ENCODE measurements at places on chromosomes 6 and 20.

- DNase-seq: no peak
Observed at GRCh38 chr6:79538106-79538971, 1.1 kb upstream of the LCA5 start.

DNA sequence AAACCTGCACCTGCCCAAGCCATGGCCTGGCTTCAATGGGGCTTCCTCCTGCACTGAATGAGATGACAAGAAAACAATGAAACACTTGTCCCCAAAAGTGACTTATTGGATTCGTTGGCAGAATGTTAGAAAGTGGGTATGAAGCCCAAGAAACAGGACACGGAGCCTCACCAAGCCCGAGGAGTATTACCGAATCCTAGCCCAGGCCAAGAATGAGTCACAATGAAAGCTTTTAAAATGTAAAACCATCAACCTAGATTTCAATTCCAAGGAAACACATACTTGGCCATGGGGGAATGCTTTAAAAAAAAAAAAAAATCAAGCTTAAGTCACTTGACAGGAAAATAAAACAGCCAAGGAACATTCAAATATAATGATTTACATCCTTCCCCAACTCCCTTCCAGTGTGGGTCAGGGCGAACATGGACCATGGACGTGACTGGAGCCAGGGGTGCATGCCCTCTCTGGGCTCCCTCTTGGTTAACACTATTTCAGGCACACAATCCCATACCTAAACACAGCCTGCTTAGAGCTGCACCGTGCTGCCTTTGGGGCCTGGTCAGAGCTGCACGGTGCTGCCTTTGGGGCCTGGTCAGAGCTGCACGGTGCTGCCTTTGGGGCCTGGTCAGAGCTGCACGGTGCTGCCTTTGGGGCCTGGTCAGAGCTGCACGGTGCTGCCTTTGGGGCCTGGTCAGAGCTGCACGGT, 3.1 kb upstream of the STX16 start:
- no peak for DNase-seq

DNA sequence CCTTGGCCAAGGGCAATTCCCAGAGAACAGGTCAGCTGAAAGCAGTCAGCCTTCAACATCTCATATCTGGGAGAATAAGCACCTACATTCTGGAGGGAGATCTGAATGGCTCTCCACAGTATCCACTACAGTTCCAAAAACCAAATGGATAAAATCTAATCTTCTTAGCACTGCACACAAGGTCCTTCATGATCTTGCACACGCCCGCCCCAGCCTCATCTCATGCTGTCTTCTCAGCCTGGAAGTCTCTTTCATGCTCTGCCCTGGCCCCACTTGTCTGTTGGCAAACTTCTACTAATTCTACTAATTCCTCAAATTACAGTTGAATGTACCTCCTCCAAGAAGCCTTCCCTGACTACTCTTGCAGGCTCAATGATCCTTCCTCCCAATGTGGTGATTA, 1.8 kb upstream of the TTBK1 start:
- no peak for DNase-seq

DNA sequence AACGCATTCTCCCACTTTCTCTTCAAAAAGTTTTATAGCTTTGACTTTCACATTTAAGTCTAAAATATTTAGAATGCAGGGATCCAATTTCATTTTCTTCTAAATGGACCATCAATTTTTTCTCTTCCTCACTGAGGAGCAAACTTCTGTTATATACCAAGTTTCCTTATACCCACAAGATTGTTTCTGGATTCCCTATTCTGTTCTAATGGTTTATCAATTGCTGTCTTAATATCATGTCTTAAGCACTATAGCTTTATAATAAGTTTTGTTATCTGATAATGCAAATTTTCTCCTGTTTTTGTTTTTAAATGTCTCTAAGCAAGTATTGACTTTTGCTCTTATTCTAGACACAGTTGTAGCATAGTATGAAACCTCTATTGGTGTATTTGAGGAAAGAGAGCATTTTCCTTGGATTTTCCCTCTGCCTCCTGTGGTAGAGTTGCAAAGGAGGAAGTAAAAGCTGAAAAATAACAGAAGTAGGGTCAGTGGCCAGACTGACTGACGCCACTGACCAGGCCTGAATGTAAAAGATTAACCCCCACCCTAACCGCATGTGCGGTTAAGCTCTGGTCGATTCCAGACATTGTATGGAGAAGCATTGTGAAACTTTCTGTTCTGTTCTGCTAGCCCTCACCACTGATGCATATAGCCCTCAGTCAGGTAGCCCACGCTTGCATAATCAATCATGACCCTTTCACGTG, 40.3 kb downstream of the GPX5 start:
- DNase-seq: no peak

DNA sequence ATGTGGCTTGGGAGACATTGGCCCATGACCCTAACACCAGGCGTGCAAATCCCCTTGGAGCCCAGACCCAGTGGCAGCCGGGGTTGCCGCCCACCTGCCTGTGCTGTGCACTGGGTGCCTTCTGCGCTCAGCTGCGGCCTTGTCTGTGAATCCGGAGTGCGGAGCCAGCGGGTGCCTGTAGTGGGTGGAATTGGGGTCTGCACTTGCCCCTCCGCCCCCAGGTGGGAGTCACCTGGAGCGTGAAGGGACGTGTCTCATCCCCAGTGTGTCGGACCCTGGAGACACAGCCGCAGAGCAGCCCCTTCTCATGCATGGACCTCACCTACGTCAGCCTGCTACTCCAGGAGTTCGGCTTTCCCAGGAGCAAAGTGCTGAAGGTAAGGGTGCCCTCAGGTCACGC, 22.9 kb upstream of the PYGB start:
- DNase-seq: no peak

GRCh38 chr6:46901882-46902314, 19.8 kb downstream of the ADGRF5 start:
- DNase-seq: no peak

DNA sequence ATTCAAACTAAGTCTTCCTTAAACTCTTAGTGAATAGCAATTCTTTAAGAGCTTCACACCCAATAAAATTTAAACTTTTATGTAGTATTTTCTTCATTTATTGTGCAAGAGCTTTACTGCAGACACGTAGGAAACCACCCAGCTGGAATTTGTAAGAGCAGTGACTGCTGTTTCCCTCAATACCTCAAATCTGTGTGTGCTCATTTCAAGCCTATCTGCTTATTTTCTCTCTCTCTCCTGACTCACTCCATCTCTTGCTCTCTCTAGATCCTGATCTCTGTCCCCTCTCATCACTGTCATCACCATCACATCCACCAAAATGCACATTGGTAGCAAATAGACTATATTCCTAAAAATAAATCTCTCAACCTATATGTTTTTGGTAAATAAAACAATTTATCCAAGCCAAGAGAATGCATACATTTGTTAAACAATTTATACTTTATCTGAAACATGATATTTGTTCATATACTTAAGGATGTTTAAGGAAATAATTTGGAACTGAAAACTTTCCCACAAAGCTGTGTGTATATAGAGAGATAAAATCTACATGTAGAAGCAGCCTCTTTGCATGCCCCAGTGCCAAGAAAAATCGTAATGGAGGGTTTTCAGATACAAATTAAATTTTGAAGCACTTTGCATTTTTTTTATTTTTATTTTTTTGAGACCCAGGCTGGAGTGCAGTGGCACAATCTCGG, 273.0 kb downstream of the TFAP2A start:
- DNase-seq: no peak

- DNase-seq: no peak
Observed at GRCh38 chr6:116500969-116501433, 10.4 kb upstream of the CALHM5 start.

DNA sequence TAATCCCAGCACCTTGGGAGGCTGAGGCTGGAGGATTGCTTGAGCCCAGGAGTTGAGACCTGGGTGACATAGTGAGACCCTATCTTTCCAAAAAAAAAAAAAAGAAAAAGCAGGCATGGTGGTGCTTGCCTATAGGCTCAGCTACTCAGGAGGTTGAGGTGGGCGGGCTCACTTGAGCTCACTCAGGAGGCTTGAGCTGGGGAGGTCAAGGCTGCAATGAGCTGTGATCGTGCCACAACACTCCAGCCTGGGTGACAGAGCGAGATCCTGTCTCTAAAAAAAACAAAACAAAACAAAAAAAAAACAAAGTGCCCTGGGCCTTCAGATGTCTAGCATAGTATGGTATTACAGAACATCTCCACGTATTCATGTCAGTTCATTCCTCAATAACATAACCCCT, 42.9 kb downstream of the ZFAND3 start:
- no peak for DNase-seq

- peak; percentile 71 for DNase-seq
Observed at GRCh38 chr6:2940010-2940850, 31.1 kb downstream of the SERPINB6 start.

DNA sequence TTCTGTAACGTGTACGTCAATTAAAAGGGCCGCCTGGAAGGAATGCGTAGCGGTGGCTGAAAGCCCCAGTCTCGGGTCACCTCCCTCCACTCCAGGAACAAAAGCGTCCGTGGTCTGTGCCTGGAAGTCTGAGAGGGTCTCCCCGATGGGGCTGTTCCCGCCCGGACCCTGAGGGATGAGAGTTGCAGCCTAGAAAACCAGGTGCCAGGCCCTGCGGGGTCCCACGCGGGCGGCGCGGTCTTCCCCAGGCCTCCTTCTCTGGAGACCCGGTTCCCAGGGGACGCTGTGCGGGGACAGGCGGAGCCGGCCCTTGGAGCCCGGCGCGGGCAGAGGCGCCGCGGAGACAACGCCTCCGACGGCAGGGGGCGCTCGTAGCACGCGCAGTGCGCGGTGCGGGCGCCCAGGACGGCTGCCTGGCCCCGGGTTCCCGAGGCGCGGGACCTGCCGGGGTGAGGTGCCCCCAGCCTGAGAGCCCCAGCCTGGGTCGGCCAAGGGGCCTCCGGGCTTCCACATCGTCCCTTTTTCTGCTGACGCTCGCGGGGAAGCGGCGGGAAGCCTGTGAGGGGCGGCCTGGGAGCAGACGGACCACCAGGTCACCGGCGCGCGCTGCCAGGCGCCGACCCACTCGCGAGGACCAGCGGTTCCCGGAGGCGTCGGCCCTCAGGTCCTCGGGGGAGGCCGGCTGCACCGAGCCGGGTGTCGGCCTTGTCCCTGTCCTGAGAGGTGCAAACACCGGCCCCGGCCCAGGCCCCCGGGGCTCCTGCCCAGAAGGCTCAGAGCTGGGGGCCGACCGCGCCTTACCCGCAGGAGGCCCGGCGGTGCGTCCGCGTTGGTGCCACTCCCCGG, 5.3 kb upstream of the FOXC1 start:
- peak; percentile 52 for DNase-seq

DNA sequence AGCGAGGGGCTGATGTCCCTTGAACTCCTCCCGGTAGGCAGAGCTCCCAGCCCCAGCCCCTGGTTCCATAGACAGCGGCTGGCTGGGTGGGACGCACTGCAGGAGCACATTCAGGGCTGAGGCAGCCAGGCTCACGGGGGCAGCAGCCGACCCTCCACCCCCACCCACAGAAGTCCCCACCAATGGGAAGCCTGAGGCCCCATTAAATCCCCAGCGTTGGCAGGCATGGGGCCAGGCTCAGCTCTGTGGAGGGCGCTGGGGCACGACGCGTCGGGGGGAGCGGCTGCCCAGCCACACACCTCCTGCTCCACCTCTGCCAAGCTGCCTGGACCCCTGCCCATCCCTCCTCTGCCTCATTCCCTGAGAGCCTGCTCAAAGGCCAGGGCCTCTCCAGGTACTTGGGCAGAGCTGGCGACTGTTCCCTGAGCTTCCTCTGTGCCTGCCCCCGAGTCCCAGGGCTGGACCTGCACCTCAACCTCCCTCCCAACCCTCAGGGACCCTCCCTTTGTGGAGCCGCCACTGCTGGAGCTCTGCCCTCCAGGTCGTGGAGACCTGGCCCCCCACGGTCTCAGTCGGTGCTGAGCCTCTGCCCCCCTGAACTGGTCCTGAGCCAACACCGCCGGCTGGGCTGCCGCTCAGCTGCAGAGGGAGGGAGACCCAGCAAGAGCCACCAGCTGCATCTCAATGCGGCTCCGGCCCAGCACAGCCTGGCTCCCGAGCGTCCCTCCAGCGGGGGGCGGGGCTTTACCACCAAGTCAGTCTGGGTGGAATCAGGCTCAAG, 9.1 kb downstream of the CHRNA4 start:
- DNase-seq: no peak

DNA sequence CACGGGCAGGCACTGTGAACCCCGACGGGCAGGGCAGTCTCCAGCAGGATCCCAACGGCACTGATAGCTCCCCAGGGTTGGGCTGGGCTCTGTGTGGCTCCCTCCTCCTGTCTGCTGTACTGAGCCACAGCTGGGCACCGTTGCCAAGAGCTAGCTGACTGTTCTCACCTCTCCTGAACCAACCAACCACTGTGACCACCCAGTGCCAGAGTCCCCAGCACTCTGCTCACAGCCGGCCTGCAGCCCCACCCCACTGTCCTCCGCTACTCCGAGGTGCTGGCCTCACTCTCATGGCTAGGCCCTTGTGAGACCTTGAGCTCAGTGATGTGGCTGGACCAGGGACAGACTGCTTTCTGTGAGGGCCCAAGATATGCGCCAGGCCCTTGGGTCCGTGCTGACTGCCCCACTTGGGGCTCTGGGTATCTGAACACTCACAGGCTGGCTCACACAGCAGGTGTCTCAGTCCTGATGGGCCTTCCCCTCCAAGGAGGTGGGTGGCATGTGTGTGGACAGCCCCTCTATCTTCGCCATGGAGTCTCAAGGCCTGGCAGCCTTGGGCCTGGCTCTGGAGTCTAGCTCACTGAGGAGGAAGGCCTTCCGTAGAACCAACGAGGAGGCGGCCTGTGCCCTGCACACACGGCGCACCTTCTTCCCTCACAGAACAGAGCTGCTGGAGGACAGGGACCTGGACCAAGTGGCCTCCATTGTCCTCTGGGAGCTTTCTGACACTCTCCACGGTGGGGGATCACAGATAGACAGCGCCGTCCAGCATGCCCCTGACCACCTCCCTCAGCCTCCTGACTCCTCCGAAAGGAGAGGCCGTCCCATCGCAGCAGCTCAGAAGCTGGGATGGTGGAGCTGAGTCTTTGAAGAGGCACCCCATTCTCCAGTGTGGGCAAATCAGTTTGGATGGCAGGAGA, 53.5 kb downstream of the TCP11 start:
- DNase-seq: no peak

- no peak for DNase-seq
Observed at GRCh38 chr6:166830185-166830890, 126.0 kb downstream of the RNASET2 start.

- no peak for DNase-seq
Observed at GRCh38 chr20:25016471-25016870, 23.9 kb upstream of the APMAP start.

DNA sequence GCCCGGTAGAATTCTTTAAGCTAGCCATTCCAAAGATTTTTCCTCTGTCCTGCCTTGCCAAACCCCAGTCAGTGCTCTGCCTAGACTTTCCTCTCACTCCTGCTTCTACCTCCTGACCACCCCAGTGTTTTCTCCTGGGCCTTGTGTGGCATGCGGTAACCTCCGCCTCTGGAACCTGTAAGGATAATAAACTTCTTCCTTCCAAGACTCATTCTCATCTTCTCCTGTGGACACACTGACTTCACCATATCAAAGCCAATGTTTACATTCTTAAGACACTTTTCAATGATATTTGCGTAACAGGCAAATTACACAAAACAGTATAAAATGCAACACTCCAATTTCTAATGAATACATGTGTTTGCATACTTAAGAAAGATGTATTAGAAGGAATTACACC, 354.6 kb downstream of the RNF144B start:
- DNase-seq: no peak

All from activated CD4-positive, alpha-beta T cell treated with anti-CD3 and anti-CD28 coated beads for 24 hours (primary cell).